Stimulated activated naive CD4-positive, alpha-beta T cell treated with Interleukin-2 at 50 U/mL for 16 hours (primary cell): ENCODE measurements at places on chromosomes 6 and 20.
A peak's percentile ranks its signal among the peaks of the same experiment; 100 is the strongest.

DNA sequence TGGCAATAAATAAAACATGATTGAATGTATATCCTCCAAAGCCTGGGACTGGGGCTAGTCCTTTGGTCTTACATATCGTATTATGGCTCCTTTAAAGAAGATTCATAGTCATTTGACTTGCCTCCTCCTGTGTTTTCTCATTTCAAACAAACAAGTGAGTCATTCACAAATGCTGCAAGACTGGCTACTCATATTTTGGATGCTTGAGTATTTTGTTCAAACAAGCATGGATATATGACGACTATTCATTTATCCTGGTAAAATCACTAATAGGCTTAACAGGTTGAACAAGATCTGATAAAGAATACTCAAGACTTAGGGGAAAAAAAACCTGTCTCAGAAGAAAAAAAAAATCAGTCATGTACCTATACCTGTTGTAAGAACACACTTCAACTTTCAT is 111.1 kb upstream of the CCDC28A start:
- no peak for DNase-seq

DNA sequence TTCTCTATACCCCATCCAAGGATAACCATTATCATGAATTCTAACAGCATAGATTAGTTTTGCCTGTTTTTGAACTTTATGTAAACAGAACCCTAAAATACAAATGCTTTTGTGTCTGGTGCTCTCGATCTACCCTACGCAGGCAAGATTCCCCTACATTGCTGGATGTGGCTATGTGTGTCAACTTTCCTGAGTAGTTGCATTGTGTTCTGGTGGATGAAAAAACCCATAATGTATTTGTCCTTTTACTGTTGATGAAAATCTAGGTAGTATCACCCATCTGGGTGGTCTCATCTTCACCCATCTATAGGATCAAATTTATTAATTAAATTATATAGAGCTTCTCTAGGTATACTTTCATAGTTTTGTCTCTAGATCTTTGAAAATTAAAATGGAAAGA is 211.7 kb downstream of the ANKRD60 start:
- DNase-seq, result no peak

DNA sequence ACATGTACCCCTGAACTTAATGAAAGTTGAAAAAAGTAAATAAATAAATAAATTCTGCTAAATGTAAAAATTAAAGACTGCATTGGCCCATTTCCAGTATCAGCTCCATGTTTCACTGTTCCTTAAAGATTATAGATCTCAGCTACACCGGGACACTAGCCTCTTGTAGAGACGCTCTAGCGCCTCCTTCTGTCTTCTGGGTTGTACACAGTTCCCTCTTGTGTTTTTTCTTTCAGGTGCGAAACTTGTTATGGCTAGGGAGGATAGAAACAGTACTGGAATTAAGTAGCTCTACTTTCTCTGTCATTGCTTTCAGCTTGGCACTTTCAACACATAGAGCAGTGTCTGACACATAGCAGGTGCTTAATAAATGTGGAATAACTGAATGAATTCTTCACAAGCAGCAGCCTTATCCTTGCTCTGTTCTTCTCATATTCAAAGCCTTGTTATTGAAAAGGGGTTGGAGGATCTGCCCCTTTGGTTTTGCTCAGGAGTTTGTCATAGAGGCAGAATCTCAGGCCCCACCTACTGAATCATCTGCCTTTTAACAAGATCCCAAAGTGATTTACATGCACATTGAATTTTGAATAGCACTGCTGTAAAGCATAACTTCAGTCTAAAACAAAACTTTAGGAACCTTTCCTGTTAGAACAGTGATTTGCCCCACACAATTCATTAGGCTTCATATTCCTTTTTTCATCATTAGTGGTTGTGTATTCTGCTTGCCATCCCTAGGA is 92.3 kb downstream of the FIG4 start:
- DNase-seq, result no peak

DNA sequence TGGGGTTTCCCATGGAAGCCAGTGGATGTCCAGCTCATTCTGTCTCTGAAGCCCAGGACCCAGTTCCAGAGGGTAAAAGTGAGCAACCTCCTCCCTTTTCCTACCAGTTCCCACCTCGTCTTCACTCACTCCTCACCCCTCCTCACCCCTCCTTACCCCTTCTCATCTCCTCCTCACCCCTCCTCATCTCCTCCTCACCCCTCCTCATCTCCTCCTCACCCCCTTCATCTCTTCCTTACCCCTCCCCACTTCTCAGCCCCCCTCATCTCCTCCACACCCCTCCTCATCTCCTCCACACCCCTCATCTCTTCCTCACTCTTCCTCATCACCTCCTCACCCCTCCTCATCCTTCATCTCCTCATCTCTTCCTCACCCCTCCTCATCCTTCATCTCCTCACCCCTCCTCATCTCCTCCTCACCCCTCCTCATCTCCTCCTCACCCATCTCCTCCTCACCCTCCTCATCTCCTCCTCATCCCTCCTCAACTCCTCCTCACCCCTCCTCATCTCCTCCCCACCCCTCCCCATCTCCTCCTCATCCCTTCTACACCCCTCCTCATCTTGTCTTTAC is 246.1 kb downstream of the MYLK4 start:
- no peak for DNase-seq

GRCh38 chr20:19832875-19833274 is 74.8 kb downstream of the RIN2 start:
- peak; percentile 35 for DNase-seq

DNA sequence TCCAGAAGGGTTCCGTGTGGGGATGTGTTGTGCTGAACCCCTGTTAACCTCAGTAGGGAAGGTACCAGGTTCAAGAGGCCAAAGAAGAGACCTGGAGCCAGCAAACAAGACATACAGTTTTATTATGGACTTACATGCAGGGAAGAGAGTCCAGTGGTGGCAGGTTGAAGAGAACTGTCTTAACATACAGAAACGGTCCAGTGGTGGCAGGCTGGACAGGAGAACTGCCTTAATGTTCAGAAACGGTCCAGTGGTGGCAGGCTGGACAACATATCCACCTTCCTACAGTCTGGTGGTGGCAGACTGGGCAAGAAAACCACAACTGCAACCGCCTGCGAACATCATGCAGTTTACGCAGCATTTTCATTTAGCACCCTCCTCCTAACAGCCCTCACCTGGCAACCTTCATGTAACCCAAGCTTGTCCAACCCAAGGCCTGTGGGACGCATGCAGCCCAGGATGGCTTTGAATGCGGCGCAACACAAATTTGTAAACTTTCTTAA is 75.9 kb downstream of the PHACTR3 start:
- no peak for DNase-seq

- no peak for DNase-seq
Measured at GRCh38 chr20:3875378-3875974, 13.7 kb upstream of the PANK2 start.

DNA sequence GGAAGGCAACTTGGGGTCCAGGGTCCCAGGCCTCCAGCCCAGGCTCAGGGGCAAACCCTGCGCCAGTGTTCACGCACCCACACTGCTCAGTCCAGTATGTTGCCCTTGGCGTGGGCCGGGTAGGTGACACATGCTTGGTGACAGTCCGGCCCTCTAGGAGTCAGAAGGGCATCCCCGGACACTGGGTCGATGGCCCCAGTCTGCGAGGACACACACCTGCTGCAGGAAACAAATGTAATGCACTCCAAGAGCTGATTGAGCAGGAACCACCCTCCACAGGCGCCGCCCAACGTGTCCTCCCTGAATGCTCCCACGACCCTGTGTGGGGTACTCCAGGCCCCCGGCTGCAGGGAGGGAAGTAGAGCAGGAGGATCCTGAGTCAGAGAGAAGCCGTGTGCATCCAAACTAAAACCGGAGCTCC is 160.7 kb downstream of the DLL1 start:
- DNase-seq, result no peak

DNA sequence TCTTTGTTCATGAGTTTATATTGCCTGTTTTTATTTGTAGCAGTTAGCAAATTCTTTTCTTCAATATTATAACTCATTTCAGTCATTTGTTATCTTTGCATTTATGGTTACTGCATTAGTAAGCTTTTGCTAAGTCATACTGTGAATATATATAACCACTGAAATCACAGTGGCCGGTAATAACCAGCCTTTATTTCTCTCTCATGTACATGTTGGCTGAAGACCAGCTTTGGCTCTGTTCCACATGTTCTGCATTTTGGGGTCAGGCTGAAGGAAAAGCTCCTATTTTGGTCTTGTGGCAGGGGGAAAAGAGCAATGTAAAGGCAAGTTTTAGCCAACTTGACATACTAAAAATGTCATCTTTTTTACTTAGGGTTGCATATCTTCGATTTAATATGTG is 276.3 kb downstream of the BCKDHB start:
- DNase-seq, result no peak

GRCh38 chr6:160378882-160379281 is 30.7 kb downstream of the SLC22A3 start:
- DNase-seq, result no peak

- DNase-seq, result peak; percentile 90
Measured at GRCh38 chr20:33993576-33994221, at the start of gene RALY. TSS of gene RALY (plus strand) at chr20:33993911. CDS start at chr20:34072075, 78,164 bp downstream.

- no peak for DNase-seq
Measured at GRCh38 chr6:156827382-156827781, 50.2 kb downstream of the ARID1B start.

- DNase-seq, result no peak
Measured at GRCh38 chr20:62502496-62503095, 26.8 kb upstream of the GATA5 start.

GRCh38 chr20:50172347-50173013 is 18.1 kb upstream of the CEBPB start:
- DNase-seq, result no peak

DNA sequence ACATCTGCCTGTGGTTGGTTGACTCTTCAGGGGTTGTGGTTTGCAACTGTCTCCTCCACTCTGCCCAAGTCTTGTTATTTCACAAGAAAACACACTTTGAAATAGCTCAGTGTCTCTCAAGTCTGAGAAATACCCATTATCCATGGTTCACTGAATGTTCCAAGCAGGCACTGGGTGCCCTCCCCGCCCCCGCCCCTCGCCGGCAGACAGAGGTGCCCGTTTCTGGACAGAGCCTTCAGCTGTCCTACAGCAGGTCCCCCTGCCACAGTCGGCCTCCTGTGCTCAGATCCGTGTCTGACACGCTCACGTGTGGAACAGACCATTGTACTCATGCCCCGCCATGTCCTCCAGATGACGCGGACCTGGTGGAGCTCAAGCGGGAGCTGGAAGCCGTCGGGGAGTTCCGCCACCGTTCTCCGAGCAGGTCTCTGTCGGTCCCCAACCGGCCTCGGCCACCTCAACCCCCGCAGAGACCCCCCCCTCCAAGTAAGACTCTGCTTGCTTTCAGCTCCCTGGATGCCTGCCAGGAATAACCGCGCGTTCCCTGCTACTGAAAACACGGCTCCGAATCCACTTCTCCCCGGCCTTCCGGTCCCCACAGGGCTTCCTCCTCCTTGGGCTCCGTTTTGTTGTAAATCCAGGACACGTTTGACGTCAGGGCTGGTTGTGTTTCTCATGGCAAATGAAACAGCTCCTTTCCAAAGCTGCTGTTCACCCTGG is 81.4 kb downstream of the SERAC1 start:
- no peak for DNase-seq

DNA sequence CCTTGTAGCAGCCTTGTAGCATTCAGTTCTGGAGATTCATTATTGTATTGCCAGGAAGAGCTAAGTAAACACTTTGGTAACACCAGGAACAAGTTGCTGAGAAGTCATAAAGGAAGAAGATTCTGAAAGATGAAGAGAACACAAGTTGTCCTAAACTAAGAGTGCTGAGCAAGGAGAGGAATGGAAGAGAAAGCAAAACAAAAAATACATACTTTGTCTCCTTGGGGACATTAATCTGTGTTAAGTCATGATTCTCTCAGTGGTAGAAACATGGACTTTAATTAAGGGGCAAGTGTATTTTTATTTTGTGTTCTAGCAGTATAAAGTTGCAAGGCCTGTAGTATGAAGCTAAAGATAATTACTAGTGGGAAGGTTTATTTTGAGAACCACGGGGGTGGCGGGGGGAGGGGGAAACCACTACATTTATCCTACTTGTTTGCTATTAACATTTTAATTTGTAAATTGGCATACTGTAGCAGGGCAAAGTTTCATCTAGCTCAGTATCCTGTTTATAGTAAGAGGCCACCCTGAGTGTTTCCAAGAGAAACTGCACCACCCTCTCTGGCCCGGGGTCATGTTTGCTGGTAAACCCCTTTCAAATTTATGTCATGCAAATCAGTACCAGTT is 463.0 kb downstream of the CDKAL1 start:
- no peak for DNase-seq

GRCh38 chr6:22444330-22444729 is 125.0 kb upstream of the HDGFL1 start:
- DNase-seq, result no peak

- DNase-seq, result no peak
Measured at GRCh38 chr6:96520171-96521115, 1.2 kb upstream of the UFL1 start.

DNA sequence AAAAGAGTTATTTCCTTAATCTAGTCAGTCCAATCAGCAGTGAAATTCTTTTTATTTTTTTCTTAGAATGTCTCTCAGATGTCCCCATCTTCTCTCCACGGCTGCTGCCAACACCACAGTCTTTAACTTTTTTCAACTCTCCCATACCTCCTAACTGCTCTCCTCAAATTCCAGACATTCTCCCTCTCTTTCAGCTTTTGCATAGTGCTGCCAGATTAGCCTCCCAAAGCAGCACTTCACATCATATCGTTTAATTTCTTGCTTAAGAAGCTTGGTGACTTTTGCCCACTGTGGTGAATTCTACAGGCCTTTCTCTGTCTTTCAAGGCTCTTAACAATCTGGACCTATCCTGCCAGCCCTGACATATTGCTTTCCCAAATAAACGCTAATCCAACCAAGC is 233.4 kb downstream of the UST start:
- no peak for DNase-seq

DNA sequence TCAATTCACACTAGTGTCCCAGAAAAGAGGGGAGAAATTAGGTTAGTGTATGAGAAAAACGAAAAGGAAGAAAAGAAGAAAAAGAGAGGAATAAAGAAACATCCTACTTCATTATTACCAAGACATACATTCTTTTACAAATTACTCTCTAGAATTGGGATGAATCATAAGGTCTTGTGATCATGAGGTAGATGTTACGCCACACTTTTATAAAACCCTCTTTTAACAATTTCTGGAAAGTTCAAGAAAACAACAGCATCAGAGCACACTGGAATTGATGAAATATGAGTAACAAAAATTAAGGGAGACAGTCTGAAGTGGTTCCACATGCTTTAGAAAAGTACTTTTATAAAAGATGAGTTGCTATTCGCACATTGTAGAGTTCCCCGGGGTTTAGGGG is 32.6 kb upstream of the NRSN1 start:
- no peak for DNase-seq

GRCh38 chr6:118881440-118882313 is 12.3 kb upstream of the ASF1A start:
- DNase-seq, result no peak

- DNase-seq, result peak; percentile 30
Measured at GRCh38 chr6:41039060-41039998, at the start of gene UNC5CL. TSS of gene UNC5CL (minus strand) at chr6:41039221. CDS start at chr6:41035074, 4,147 bp downstream.

GRCh38 chr6:145627451-145627850 is 107.9 kb downstream of the EPM2A start:
- DNase-seq, result no peak

GRCh38 chr6:97292671-97293070 is 9.7 kb upstream of the MMS22L start:
- DNase-seq, result no peak
